ENCODE measurements at places on chromosomes 2 and 18.

- no peak for DNase-seq
Measured at GRCh38 chr2:50773211-50773932, 258.6 kb downstream of the NRXN1 start.

DNA sequence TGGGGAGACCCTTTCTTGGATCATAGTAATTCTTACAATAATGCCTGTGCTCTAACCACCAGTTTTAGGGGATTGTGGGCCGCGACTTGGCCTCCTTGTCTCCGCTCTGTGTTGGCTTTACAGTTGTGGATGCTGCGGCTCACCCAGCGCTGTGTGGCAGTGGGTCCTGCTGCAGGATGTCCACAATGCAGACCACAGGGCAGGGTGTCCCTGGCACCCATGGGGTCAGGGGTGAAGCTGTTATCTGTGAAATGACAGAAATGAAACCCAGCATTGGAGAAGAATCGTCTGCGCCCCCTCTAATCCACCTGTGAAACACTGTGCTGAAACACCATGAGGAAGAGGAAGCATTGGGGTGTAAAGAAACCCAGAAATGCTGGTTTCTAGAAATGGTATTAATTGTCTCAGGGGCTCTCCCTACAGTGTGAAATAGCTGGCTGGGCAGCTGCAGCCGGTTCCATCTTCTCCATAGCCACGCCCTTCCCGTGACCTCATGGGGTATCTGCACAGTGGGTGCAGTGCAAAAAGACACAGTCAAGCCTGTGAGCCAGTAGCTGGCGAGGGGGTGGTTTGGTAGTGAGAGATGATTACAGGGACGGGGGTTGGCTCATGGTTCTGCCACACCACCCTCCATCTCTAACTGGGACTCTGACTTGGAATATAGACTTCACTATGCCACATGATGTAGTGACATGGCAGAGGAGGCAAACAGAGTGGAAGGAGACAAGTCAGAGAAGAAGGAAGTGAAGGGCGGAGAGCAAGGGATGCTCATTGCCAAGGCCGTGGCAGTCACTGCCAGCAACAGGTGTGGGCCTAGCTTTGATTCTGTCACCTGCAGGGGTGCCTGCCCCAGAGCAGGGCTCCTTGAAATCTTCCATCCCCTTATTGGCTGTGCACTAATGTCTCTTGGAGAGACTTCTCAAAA, 16.2 kb downstream of the INPP4A start:
- no peak for DNase-seq

DNA sequence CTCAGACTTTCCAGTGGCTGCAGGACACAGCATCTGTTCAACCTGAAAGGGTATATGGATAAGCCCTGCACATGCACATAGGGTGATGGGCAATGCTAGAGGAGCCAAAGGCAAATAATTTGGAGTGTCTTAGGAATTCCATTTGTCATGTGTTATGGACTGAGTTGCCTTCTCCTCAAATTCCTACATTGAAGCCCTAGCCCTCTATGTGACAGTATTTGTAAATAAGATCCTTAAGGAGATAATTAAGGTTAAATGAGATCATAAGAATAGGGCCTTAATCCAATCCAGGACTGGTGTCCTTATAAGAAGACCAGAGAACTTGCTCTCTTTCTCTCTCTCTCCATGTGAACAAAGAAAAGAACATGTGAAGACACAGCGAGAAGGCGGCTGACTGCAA, 42.9 kb upstream of the CREG2 start:
- no peak for DNase-seq

GRCh38 chr2:134398300-134398699, 144.4 kb downstream of the MGAT5 start:
- no peak for DNase-seq

All from activated naive CD4-positive, alpha-beta T cell (primary cell).